Stimulated activated CD8-positive, alpha-beta memory T cell treated with anti-CD3 and anti-CD28 coated beads, Interleukin-7, amount 100 ng/mL, for 1 hour (primary cell): ENCODE measurements at places on chromosomes 5 and 9.

DNA sequence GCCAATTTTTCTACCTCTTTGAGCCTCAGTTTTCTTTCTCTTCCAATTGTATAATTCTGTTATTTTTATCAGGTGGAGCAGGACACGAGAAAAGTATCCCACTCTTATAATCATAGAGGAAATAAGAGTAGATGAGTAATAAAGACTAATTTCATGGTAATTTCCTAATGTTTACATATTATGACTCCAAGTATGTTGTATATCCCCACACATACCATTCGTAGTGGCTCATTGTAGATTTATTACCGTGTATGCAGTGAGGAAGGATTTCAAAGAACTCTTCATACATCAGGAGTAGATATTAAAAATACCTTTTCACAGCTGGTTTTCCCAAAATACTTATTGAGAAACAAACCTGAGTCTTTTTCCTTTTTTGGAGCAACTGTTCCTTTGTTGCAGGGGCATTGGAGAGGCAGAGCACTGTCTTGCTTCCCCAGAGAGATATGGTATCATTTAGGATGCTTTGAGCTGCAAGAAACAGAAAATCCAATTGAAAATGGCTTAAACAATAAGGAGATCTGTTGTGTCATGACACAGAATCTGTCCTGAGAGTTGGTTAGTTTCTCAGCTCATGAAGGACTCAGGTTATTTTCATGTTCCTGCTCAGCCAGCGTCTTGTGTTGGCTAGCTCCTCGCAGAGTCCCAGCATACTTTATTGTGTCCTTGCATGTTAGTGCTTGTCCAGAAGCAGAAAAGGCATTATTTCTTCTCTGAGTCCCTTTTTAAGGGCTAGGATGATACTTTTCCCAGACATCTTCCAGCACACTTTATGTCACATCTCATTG lies 291.2 kb downstream of the ARHGAP26 start:
- DNase-seq, result no peak

GRCh38 chr5:91381774-91382359 lies 1.2 kb downstream of the ARRDC3 start:
- DNase-seq, result peak; percentile 45

DNA sequence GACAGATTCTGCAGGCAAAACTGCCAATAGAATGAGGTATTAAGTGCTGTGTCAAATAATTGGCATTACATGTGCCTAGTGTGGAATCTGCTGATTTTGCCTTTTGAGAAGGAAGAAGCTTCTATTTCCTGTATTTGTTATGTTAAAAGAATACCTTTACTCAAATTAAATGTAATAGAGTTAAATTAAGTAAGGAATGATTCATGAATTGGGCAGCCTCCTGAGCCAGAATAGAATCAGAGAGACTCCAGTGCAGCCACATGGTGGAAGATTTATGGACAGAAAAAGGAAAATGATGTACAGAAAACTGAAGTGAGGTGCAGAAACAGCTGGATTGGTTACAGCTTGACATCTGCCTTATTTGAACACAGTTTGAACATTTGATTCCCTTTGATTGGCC lies 464.4 kb upstream of the SEMA6A start:
- no peak for DNase-seq

GRCh38 chr9:14692470-14693250 lies 572 bp downstream of the ZDHHC21 start:
- peak; percentile 0 for DNase-seq

- DNase-seq, result no peak
Observed at GRCh38 chr5:52925001-52925400, 64.2 kb upstream of the ITGA2 start.

DNA sequence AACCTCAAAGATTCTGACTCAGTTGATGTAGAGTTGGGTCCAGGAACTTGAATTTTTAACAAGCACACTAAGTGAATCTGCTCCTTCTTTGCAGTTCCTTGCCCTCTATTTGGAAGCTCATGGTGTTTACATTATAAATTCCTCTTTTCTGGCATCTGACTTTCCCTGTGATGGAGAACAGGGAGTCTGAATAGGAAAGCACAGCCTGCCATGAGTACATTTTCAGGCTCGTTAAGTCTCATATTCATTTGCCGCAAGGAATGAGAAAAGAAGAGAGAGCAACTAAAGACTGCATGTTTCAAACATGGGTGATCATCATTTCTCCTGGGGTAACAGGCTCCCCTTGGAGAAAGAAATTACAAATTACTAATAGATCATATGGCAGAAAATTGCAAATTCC lies 468.1 kb upstream of the DMAC1 start:
- no peak for DNase-seq

- no peak for DNase-seq
Observed at GRCh38 chr9:7567687-7568086, 231.9 kb downstream of the DMAC1 start.

DNA sequence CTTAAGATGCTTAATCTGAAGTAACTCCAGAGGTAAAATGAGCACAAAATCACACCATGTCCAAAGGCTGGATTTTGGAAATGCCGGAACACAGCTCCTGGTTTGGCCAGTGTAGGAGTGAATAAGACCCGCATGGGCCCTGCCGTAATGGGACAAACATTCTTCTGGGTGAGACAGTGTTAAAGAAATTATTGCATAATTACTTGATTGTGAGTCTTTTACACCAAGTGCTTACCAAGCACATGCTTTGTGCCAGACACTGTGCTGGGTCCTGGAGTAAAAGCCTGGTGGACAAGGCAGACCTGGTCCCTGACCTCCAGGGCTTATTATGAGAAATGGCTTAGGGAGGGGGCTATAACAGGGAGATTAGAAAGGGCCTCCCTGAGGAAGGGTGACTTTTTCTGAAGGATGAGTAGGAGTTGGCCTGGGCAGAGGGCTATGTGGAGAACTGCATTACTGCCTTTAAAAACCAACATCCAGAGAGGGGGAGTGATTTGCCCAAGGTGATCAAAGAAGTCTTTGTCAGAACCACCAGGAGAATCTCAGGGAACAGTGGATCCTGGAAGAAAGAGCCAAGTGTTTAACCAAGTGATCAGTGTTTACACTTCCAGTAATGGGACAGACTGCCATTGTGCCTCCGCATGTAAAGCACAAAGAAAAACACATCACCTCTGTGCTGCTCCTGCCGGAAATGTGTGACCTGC lies 3.5 kb downstream of the PDE6A start:
- DNase-seq, result no peak

DNA sequence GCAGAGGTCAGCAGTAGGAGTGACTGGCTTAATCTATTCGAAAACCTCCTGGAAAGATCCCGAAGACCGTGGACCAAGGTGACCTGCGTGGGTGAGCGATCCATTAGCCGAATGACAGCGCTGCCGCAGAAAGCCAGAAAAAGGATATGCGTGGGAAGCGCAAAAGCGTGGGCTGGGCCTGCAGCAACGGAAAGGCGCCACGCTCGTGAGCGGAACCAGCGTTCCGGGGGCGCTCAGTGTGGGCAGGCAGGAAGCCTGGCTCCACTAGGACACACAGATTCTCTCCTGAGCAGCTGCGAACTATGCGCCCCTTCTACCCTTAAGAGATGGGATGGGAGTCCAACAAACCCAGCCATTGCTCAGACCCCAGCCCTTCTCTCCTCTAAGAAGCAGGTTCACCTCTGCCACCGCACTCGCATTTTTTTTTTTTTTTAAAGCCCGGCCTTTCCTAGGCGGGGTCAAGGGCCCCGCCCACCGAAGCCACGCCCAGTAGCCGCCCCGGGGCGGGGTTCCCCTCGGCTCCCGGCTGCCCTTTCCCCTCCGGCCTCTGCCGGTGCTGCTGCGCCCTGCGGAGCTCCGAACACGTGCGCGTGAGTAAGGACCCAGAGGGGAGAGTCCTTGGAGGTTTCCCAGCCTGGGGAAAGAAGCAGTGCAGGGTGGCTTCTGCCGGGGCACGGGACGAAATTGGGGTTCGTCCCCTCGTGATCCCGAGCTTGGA lies 19.8 kb upstream of the MATR3 start:
- peak; percentile 69 for DNase-seq

GRCh38 chr9:114448706-114449105 lies 56.6 kb downstream of the WHRN start:
- no peak for DNase-seq

DNA sequence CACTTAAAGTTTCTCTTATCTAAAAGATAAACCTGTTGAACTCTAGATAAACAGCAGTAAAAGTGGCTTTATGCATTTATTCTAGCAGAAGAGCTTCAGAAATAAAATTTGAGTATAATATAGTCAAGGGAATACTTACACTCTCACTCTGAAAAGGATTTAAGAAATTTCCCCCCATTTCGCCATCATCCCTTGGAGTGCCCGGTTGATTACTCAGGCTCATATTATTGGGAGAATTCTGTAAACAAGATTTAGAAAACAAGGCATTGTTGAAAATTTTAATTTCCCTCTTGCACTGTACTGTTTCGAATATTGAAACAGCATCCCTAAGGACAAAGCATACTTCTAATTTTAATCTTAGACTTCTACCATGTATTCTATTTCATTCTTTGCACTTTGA lies 34.5 kb upstream of the ACOT12 start:
- DNase-seq, result no peak

DNA sequence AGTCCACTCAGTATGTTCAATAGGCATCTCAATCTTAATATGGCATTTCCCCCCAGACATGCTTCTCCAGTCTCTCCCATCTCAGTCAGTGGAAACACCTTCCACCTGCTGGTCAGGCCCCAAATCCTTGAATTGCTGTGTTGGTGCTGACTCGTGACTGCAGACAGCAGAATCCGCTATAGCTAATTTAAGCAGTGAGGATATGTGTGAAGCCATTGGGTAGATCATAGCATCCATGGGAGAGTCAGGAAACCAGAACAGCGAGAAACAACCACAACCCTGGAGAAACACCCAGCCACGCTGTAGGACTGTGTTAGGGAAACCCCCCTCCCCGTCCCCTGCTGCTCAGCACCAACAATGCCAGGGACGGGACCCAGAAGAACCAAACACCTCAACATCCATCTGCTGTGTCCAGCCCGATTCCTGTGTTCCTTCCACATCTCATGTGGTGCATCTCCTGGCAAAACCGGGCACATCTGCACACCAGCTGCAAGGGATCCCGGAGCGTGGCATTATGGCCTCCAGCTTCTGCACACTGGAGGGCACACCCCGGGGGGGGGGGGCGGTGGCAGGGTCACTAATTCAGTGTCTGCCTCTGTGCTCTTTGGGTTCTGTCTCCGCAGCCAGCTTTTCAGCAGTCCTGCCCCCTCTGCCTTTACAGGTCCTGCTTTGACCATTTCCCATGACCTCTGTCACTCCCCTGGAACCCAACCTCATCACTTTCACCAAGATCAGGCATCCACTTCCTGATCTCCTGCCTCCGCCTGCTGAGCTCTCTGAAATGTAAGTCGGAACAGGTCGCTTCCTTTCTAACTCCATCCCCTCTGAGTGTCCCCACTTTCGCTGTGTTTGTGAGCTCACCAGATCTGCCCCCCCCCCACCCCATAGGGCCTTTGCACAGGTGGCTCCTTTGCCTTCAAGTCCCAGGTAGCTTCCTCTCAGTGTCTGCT lies 2.4 kb upstream of the PLEKHG4B start:
- DNase-seq, result no peak

GRCh38 chr5:94674490-94675382 lies 56.3 kb downstream of the SLF1 start:
- DNase-seq, result no peak

- no peak for DNase-seq
Observed at GRCh38 chr5:62477801-62478200, 65.2 kb downstream of the IPO11 start.

GRCh38 chr5:134127376-134127861 lies 12.9 kb downstream of the TCF7 start:
- DNase-seq, result no peak

GRCh38 chr5:67543720-67544270 lies 347.2 kb upstream of the CD180 start:
- DNase-seq, result no peak

GRCh38 chr9:136722969-136723356 lies 10.6 kb downstream of the DIPK1B start:
- no peak for DNase-seq

- no peak for DNase-seq
Observed at GRCh38 chr5:53364061-53364460, 116.4 kb upstream of the FST start.

GRCh38 chr9:114416906-114417305 lies 29.1 kb upstream of the AKNA start:
- DNase-seq, result no peak

DNA sequence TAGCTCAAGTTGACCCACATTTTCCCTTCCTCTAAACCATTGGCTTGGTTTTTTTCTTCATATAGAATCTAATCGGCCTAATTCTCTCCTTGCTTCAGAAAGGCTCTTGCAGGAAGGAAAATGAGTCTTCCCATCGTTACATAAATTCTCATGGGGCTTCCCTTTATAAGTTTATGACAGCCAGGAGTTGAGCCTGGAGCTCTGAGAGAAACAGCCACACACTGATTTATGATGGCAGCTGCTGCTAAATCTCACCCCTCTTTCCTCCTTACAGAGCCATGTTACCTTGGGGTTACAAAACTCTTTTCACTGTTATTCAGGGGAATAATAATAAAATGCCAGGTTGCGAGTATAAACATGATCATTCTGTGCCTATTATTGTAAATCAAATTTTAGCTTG lies 5.2 kb upstream of the RNF14 start:
- no peak for DNase-seq

GRCh38 chr9:129240581-129241211 lies 62.6 kb upstream of the IER5L start:
- DNase-seq, result no peak

DNA sequence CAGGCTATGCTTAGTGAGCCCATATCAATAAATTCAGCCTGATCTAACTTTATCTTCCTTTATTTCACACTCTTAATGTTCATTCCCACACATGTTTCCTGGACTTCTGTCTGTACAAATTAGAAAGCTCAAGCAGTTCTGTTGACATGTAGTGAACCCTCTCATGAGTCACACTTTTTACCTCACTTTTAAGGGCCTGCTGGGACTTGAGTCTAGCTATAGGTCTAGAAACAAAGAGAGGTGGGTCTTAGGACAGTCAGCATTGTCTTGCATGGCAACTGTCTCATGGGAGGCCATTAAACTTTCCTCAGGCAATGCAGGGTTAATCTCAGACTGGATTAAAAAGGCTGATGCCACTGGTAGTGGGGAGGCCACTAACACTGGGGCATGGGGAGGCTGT lies 8.6 kb upstream of the CCNH start:
- DNase-seq, result no peak

DNA sequence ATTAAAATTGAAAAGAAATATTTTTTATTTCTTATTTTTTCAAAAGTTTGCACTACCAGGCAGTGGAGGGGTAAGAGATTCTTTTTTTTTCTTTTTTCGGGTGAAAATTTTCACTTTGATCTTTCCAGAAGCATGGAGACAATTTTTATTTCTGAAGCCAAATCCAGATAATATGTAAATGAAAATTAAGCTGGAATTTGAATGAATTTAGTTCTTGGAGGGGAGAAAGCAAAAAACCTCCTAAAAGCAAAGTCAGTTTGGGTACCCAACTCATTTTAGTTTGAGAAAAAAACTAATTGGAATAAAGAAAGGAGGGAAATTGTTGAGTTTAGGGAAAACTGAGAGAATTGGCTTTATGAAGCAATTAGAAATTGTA lies 872 bp downstream of the ZNF618 start:
- DNase-seq, result no peak

- no peak for DNase-seq
Observed at GRCh38 chr9:13845460-13845859, 468.5 kb downstream of the NFIB start.
